ENCODE measurements at places on chromosomes 3 and 15.

DNA sequence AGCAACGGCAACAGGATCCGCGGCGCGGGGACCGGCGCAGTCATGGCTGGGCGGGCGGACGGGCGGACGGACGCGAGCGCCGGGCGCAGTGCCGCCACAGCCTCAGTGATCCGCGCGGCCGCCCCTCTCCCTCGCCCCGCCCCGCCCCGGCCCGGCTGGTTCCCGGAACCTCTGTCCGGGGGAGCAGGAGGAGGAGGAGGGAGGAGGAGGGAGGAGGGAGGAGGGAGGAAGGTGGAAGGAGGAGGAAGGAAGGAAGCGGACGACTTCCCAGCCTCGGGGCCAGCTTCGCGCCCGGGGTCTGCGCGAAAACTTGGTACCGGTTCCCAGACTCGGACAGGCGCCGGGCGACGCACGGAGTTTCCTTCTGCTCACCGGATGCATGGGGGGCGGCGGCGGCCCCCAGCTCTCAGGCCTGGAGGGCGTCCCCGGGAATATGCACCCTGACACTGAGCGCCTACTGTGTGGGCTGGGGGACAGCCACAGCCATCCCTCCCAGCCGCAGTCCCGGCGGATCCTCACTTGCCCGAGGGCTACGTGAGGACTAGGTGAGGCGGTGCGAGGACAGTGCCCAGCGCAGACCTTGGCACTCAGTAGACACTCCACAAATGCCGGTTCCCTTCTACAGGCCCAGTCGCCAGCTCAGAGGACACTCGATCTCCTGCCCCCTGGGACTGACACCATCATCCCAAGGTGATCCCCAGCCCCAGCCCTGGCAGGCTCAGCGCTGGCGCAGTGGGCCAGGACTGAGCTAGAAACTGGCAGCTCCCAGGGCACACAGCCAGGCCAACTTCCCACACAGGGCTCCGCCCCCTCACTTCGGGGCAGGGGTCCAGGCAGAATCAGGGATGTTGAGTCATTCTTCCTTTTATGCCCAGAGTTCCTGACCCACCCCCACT, at the start of gene SHISA5:
Gene SHISA5, minus strand, starts transcription at position 124 of the 896 bp plus-strand sequence. Its CDS starts 80 bp downstream, at position 44.
- DNase-seq = peak; percentile 76

DNA sequence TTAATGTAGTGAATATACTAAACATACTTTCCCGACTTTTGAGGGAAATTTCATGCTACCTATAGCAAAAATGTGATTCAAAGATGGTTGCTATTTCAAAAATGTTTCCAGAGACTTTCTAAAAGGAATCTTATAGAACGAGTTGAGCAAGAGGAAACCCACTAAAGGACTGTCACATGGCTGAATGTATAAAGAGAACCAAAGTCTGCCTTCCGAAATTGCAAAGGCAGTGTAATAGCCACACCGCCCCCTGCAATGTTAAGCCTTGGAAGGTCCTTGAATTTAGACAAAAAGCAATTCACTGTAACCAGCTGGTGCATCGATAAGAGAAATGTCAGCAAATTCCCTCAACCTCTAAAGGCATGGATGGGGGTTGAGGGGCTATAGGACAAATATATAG, 142.8 kb downstream of the CHL1 start:
- no peak for DNase-seq

DNA sequence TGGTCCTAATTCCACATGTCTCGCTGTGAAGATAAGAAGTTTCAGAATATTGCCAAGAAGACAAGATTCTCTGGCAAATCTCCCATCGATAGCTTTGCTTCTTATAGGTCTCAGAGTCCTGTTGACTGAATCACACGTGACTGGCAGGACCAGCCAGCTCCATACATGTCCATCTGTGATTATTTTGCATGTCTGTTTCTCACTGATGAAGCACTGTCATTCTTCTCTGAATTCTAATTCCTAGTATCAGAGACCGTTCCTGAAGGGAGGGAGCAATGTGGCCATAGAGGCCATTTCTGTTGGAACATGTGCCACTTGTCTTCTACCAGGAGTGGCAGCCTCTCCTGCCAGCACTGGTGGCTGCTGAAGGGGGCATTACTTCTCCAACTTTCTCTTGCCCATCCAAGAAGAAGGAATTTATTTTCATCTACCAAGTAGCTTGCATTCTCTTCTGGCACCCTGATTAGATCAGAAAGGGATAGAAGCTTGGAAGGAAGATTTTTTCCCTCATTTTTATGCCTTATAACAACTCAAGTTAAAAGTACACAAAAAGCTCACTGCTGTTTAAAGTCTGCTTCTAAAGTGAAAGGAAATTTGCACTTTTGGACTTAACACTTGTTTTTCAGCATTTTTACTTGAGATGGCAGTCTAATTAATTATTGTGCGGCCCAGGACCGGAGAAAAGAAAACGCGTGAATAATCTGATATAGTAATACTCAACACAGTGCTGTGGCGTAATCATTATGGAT, 115.8 kb downstream of the IQCH start:
- no peak for DNase-seq

- no peak for DNase-seq
Observed at GRCh38 chr15:100515758-100516157, 13.0 kb downstream of the CERS3 start.

- no peak for DNase-seq
Observed at GRCh38 chr3:126157083-126157768, 23.2 kb downstream of the ALDH1L1 start.

GRCh38 chr3:69359916-69360315, 26.0 kb downstream of the FRMD4B start:
- no peak for DNase-seq

DNA sequence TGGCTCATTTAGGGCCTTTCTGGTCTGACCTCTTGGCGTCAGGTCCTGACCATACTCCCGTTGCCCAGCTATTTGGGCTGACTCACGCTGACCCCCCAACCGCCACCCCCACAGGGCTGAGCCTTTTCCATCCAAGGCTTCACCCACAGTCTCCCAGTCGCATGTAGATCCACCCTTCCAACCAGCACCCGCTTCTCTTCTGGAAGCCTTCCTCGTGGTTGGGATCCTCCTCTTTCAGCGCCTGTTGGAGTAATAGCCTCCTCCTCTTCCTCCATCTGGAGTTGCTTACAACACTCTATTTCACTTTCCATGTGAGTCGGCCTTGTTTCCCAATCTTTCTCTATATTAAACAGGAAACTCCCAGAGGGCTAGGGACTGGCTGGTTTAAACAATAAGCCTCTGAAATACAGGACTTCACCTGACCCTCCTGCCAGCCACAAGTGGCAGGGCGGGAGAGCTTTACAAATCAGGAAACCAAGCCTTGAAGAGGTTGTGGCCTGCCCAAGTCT, 2.1 kb upstream of the ALAS1 start:
- DNase-seq = no peak

DNA sequence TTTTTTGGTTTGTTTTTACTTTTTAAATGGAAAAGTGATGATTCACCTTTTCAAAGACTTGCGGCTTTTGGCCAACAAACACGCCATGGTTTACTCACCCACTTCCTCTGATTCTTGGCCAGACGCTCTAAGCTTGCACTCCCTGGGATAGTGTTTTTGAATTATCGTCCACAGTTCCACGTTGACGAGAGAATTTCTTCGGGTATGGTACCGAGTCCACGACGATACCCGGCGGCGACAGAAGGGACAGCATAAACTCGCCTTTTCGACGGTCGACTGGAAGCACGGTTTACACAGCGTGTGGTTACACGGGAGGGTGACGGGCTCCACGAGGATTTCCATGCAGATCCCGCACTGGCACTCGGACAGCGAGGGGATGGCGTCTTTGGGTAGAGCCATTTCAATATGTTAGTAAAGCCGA, 783 bp downstream of the RNF168 start:
- peak; percentile 83 for DNase-seq

GRCh38 chr3:88113311-88114162, 36.2 kb upstream of the C3orf38 start:
- DNase-seq = peak; percentile 86

DNA sequence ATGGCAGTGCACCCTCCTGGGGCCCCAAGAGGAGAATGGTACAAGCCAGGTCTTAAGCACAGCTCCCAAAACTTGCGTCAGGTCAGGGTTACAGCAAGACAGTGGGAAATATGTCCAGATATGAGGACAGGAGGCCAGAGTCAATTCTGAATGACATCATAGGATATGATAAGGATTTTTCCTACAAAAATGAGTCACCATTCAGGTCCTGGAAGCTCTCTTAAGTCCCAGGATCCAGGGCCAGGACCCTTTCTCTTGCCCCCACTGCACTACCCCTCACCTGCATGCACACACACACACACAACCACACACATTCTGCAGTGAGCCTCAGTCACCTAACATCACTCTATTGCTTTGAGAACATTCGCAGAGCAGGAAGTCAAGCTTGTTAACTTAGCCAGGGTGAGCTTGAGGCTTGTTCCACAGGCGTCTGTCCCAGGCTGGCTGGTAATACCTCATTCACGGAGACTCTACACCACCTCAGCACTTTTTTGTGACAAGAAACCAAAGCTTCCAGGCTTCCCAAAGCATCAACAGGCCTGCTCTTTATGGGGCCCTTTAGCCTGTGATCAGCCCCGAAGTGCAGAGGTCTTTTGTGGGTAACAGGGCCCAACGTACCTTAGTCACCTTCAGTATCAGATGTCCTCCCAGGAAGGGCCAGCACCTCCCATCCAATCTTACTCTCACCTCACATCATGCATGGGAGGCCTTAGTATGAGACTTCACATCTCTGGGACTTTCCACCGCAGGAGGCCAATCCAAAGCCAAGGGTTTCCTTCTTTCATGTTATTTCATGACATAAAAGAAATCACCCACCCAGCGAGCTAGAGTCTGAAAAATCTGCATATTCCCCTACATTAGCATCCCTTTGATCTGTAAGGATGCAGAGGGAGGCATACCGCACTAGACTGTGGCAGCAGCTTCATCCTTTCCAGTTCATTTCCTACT, 74.0 kb upstream of the LIPC start:
- DNase-seq = no peak

DNA sequence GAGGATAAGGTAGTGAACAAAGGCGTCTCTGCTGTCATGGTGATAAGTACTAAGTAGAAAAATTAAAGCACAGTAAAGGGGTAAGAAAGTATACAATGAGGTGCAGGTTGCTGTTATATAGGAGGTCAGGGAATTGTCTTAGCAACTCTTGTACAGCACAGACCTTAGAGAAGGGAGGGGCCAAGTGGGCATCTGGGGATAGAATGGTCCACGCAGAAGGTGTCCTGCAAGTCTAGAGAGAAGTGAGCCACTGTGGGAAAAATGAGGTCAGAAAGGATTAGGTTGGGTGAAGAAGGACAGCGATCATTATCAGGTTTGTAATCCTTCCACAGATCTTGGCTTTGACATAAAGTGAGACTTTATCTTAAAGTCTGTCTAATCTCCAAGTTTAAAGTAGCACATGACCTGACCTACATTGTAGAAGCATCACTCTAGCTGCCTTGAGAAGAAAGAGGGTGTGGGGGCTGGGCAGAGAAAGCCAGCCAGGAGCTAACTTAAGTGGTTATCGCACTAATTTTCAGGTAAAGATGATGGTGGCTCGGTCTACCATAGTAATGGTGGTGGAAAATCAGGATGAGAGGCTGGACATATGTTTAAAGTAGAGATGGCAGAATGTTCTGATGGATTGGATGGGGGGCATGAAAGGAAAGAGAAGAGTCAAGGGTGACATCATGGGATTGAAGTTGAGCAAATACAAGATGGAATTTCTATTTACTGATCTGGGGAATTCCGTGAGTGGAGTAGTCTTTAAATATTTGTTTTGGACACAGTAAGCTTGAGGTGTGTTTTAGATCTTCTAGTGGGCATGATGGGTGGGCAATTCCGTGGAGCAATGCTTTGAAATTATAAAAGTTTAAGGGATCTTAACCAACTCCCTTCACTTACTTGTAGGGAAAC, 919.2 kb downstream of the ROBO1 start:
- DNase-seq = no peak

DNA sequence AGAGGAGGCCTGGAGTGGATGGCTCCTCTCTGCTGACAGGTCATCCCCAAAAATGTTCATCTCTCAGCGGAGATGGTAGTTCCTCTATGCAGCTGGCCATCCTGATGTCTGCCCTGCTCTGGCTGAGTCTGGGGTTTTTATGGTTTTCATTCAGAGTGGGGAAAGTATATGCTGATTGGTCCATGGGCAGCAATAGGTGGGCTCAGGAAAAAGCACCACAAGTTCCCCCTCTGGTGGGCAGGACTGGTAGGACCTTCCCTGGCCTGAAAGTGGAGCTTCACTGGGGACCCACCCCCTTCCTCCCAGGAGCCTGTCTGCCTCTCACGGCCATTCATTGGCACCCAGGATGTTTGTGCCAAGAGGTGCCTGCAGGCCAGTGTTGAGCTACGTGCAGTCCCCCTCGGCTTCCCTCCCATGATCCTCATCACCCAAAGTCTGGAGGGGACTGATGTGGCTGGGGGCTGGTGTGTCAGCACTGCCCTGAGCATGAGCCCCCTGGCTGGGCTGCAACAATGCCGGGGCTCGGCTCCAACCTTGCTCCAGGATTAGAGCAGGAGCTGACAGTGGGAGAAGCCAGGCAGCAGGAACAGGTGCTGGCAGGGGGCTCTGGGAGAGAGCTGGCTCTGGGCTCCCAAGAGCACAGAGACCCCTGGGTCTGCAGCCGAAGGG, 13.1 kb upstream of the BLOC1S6 start:
- DNase-seq = no peak

DNA sequence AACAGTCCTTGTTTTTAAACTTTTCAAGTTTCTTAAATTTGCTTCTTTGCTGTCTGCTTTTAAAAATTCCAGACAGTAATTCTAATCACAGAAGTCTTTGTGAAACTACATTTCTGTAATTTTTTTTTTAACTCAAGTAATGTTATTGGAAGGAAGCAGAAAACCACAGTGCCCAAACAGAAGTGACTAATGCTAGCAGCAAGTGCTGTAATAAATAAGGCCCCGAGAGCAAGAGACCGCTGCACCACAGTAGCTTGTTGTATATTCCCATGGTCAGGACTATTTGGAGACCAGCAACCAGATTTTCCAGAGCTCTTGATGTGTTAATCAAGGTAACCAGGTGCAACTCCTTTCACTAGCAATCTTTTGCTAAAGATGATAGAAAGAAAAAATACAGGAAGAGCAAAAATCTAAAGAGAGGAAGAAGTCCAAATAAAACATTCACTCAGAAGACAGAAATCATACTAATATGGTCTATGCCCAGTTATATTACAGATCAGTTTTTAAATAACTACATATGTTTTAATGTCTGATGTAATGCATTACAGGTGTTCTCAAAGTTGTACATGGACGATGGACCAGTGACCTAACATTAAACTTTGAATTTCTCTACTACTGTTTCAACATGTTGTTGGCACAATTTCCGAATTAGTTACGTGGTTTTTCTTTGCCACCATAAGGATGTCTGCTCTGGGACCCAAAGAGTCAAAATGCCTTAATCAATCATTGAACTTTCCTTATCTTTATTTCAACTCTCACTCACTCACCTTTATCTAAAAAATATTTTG, 36.4 kb downstream of the WWTR1 start:
- DNase-seq = no peak

- no peak for DNase-seq
Observed at GRCh38 chr3:60142009-60142408, 1092.2 kb upstream of the CFAP20DC start.

GRCh38 chr3:14203521-14204079, 25.0 kb downstream of the LSM3 start:
- DNase-seq = peak; percentile 91

- no peak for DNase-seq
Observed at GRCh38 chr3:72816862-72817355, 31.3 kb downstream of the SHQ1 start.

- peak; percentile 51 for DNase-seq
Observed at GRCh38 chr3:55554634-55555425, 67.7 kb upstream of the WNT5A start.
